ENCODE measurements at places on chromosomes 2 and 18.

GRCh38 chr18:48167897-48168253 lies 237.4 kb upstream of the SMAD2 start:
- DNase-seq, result no peak

DNA sequence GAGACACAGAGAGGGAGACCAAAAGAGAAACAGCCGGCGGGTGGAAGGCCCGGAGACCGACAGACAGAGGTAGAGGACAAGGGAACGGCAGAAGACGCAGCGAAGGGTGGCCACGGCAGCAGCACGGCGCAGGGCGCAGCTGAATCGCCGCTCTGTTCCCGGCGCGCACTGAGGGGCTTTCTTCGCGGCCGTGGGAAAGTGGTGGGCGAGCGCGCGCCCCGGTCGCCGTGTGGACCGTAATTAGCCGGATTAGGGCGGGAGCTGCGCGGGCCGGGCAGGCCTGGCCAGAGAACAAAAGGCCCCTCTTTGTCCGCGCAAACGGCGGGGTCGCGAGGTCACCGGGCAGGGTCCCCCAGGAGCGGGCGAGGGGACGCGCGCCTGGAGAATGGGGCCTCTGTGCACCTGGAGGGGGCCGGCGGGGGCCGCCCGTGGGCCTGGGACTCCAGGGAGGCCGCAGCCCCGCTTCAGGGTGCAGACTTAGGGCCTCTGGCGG lies 158.3 kb downstream of the ZFP36L2 start:
- DNase-seq, result no peak

- no peak for DNase-seq
Observed at GRCh38 chr2:161580021-161580420, 44.2 kb upstream of the SLC4A10 start.

GRCh38 chr18:36169938-36170337 lies 17.4 kb upstream of the MOCOS start:
- DNase-seq, result no peak

GRCh38 chr2:118845005-118845521 lies 2.4 kb downstream of the EN1 start:
- DNase-seq, result no peak

GRCh38 chr2:10546975-10547391 lies 98.9 kb upstream of the ODC1 start:
- peak; percentile 24 for DNase-seq

DNA sequence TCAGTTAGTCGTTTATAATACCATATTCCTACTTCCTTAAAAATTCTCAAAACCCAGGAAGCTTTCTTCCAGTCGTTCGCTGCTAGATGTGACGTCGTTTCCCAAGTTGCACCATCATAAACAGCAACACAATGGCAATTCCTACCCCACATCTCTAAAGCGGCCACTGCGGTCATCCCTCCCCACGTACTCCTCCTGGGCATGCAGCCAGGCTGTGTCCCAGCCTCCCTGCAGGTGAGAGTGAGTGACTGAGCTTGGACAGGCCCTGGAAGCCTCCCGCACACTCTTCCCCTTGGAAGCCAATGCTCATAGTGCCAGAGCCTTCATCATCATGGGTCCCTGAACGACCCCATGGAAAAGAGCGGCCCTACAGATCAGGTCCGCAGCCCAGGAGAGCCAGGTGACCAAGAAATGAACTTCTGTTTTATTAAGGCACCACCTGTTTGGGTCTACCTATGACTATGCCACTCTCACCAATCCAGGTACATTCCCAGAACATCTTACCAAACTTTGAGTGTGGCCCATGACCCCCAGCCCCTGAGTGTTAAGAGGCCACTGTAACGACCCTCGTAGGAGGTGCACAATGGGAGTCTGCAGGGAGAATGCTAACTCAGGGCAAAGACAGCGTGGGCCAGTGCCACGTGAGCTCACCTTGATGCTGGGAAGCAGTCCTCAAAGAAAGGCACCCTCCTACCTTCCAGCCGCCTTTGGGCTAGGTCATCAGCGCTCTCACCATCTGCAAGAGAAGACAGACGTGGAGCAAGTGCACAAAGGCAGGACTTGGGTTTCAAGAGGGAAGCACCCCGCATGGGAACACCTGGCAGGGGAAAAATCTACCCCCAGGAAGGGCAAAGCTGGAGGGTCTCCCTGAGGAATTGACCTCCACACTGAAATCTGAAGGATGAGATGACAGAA lies 74.7 kb upstream of the RAB6C start:
- DNase-seq, result no peak

GRCh38 chr2:121256720-121257479 lies 28.1 kb downstream of the TFCP2L1 start:
- no peak for DNase-seq

- DNase-seq, result no peak
Observed at GRCh38 chr2:47551800-47552525, 149.0 kb downstream of the MSH2 start.

DNA sequence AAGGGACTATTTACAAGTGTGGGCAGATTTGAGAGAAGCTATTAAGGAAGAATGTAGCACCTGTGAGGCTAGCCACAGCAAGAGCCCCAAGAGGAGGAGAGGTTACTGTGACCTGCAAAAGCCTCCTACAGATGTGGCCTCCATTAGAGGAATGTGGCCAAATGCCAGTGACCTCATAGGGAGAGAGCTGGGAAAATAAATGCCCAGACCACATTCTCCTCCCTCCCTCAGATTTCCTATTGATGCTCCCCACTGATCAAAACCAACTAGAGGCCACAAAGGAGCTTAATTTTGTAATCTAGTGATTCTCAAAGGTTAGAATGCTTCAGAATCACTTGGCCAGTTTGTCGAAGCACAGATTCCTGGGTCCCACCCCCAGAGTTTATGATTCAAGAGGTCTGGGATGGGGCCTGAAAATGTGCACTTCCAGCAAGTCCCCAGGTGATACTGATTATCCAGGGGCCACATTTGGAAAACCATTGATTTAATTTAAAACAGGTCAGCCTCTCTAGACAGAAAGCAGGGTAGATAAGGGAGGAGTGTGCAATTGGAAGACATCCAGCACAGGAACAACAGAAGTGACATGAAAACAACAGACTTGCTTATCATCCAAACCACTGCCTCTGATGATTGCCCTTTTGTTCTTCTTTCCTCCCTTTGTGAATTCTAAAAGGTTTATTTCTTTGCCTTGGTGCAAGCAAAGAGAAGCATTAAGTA lies 61.2 kb upstream of the RBBP8 start:
- peak; percentile 37 for DNase-seq

- no peak for DNase-seq
Observed at GRCh38 chr2:239818531-239819011, 206.6 kb downstream of the NDUFA10 start.

Data from fibroblast of mammary gland (primary cell).